Mucosa of gallbladder (tissue), 1 donor: ENCODE measurements at places on chromosomes 7 and 10. TPM values are rescaled to one million over a fixed set of nuclear protein-coding genes. Genes with fewer than 3 reads are reported as not detected.
A peak's percentile ranks its signal among the peaks of the same experiment; 100 is the strongest.

NCF1 gene
- total RNA-seq: 6.8 TPM

ACSM6 gene
- total RNA-seq: not detected

FXYD4 gene
- total RNA-seq: 1.6 TPM

DNA sequence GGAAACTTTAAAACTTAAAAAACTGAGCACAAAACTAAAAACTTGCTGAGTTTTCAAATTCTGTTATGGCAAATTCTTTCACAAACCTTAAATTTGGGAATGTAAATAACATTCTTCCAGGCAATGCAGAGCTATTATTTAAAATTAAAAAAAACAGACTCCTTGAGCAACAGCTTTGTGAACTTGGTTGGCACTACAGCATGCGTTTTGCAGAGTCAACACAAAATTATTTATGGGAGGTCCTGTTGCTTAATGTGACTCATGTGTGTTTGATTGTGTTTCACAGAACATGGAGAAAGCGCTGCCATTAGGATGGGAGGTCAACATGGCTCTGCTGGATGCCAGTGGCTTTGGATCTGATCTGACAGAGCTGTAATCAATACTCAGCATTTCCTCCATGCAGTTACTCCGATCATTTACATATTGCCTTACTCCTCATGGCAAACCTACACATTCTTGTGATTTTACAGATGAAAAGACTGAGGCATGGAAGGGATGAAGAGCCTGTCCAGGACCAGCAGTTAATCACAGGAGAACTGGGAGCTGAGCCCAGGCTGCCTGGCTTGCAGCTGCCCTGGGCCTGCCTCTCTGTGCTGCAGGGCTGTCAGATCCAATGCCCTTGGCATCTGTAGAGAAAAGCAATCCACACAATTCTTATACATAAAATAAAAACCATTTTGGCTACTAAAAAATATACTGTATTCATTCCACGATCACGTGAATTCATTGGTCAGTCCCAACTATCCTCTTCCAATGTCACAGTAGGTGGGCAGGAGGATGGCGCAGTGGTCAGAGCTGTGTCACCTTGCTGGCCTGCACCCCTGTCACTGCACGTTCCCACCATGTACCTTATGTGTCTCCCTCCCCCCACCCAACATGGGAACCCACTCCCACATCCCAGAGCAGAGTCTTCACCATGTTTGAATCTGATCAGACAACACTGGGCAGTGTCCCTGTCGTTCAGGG lies 200.9 kb downstream of the CXCL12 start:
- no peak for DNase-seq

GRCh38 chr10:126352453-126352852 lies 35.8 kb downstream of the ADAM12 start:
- DNase-seq: no peak

DNA sequence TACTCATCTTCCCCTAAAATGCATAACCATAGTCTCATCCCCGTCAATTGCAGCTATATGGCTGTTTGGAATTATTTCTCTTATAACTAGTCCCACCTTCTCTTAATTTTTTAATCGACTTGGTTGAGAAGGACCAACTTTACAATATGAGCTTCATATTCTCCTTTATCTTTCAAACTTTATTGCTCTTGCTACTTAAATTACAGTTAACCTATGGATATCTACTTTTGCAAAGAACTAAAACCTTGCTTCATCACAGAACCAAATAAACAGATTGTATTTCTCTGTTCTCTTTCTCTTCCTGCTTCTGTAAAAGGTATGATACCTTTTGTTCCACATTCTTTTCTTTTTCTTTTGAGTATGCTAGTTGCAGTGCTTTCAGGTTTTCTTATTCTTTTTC lies 6.1 kb downstream of the CREM start:
- DNase-seq: no peak

DNA sequence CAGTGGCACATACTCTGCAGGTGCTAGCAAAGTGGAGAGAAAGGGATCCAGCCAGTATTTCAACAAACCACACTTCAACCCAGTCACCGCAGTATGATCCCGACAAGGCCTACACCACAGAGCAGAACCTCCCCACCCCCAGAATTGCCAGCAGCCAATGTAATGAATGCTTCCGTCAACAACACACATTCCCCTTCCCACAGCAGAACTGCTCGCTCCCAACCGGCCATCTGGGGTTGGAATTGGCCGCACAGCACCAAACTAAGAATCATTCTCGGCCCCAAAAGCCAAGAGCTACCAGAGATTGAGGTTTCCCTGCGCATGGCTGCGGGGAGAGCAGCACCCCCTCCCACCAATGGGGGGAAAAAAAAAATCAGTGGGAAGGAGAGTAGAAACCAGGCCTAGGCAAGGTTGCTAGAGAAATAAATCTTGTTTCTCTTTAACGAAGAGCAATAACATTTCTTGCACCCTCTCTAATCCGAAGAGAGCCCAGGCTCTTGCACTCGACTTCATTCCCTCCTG lies 1.1 kb downstream of the WASL start:
- peak; percentile 60 for DNase-seq

- no peak for DNase-seq
Observed at GRCh38 chr10:25600651-25601050, 333.4 kb upstream of the MYO3A start.

GRCh38 chr7:141045842-141046620 lies 27.8 kb upstream of the TMEM178B start:
- DNase-seq: no peak
